ENCODE measurements at places on chromosomes 5 and 9.

DNA sequence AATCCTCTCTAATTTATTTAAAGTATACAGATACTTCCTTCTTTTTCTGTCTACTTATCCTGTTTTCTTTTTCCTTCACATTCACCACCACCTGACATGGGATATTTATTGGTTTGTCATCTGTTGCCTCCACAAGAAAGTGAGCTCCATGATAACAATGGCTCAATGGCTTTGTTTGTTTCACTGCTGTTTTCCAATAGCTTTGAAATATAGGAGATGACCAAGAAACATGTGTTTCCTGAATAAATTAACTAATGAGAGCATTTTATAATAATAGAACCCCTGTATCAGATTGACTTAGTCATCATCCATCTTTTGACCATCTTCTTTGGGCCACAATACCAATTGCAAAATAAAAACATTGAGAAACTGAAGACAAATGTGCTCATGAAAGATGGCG is 180.2 kb upstream of the GAS1 start:
- no peak for DNase-seq

DNA sequence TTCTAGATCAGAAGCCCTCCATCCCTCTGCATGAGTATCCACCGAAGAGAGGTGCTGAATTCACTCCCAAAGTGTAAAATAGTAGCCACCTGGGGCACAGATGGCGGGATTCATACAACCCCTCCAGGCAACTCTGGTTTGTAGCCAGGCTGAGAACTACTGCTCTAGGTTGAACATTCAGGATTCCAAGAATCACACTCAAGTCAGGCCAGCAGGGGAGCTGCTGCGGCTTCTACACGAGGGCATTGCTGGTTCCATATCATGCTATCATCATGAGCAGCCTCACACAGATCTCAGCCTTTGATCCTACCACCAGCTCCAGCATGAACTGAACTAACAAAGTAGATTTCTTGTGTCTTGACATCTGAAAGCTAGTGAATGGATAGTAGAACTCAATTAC is 367.9 kb downstream of the DIRAS2 start:
- DNase-seq: no peak

DNA sequence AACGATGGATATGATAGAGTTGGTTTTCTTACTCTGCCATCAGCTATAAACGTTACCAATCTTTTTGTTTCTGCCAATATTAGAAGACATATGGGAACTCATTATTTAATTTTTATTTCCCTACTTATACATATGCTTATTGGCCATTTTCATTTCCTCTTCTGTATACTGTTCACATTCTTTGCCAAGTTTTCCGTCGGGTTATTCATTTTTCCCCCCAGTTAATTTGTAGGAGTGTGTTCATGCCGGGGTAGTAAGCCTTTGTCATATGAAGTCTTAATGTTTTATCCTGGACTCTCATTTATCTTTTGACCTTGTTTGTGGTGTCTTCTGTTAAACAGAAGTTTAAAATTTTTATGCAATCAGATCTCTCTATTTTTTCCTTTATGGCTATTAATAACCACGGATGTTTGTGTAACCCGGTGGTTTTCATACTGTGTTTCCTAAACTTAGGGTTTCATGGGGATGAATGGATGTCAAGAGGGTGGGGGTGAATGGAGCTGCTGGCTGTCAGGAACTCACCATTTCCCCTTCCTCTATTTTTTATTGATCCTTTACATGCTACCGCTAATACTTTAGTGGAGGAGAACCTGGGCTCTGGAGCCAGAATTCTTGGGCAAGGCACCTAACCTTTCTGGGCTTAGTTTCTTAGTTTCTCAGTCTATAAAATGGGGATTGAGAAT is 42.5 kb upstream of the PPARGC1B start:
- DNase-seq: no peak

GRCh38 chr9:21070171-21070571 is 7.6 kb downstream of the IFNB1 start:
- DNase-seq: no peak

GRCh38 chr5:6411141-6411540 is 32.8 kb upstream of the MED10 start:
- DNase-seq: no peak

DNA sequence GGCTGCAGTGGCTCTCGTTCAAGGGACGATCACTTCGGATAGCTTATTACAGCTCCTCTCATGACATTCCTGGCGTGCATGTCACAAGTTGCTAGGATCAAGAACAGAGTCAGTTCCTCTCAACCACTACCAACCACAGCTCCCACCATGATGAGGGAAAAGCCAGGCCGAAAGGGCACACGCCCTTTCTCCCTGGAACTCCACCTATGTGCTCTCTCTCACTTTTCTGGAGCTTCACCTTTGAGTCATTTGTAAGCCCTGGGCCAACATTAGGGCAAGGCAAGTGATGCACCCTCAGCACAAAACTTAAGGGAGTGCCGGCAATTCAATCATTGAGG is 1.6 kb downstream of the SPACA9 start:
- no peak for DNase-seq

DNA sequence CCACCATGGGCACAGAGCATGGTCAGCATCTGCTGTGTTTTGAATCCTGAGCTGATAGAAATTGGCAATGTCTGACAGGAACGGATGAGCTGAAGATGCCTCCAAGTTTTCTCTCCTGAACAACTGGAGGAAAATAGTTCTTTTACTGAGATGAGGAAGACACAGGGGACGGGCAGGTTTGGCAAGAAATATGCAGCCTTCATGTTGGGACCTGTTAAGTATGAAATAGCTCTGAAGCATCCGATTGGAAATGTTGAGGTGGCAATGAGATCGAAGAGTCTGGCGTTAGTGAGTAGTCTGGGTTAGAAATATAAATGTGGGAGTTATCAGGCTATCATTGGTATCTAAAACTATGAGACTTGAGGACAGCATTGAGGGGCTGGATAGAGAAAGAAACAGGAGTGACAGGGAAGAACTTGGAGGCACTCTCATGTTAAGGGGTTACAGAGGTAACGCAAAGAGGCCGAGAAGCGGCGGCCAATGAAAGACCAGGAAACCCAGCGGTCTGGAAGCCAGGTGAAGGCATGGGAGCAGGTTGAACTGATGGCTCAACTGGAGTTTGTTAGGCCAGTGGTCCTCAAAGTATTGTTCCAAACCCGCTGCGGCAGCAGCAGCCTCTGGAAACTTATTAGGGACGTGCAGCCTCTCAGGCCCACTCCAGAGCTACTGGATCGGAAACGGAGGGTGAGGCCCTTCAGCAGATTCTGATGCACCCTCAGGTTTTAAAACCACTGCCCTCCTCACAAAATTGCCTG is 1.0 kb upstream of the MAMDC2 start:
- DNase-seq: no peak

GRCh38 chr5:136155761-136156160 is 23.1 kb downstream of the SMAD5 start:
- DNase-seq: no peak

DNA sequence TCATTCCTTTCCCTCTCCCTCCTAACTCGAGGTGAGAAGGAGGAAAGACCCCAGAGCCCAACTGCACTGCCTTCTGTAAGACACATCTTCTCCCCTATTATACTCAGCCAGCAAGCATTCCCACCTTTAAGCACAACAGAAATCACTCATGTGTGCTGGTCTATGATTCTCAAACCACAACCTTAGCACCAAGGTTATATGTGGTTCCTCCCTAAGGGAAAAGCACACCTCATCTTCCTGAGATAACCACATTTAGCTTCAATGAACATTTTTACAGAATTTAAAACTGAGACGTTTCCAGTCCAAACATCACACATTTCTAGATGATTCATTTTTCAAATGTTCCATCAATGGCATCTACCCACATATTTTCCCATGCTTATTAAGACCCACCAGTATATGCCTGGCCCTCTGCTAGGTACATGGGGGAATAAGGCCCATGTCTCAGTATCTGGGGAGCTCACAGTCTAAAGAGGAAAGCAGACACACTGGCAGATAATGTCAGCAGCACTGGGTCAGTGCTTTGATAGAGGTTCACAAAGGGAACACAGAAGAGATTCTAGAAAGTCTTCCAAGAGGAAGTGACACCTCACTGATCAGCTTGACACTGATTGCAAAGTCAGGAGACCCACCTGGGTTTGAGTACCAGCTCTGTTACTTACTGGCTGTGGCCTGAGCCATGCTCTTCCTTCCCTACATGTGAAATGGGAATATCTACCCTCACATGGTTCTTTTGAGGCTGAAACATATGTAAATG is 245.4 kb downstream of the DENND1A start:
- DNase-seq: no peak

- DNase-seq: no peak
These were observed 15.8 kb downstream of the RAB14 start for GRCh38 chr9:121185774-121186403.

DNA sequence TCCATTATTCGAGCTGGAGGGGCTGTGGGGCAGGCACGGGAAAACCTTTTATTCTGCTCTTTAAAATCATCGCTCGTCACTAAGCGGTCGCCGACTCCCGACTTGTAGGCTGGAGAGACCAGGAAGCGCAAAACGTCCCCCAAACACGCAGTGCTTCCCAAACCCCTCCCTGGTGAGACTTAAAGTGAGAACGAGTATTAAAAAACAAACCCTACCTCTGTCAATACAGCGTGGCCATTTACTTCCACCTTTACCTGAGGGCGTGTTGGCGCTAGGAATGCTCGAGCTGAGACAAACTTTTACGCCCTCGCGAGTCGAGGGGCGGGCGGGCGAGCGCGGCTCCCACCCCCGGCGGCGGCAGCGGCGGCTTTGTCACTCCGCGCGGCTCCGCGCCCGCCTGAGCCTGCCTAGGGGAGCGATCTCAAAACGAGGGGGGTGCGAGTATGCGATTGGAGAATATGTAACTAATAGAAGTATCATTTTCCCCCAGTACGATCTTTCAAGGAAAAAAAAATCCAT is at the start of gene NR2F1-AS1:
TSS of gene NR2F1-AS1 (minus strand) at position 293 of the 519 bp plus-strand sequence.
- DNase-seq: no peak

GRCh38 chr5:80540691-80541090 is 29.4 kb downstream of the ANKRD34B start:
- no peak for DNase-seq

- DNase-seq: no peak
These were observed 23.3 kb upstream of the KIF12 start for GRCh38 chr9:114122136-114123027.

GRCh38 chr9:38282756-38283155 is 109.7 kb upstream of the ALDH1B1 start:
- DNase-seq: no peak

DNA sequence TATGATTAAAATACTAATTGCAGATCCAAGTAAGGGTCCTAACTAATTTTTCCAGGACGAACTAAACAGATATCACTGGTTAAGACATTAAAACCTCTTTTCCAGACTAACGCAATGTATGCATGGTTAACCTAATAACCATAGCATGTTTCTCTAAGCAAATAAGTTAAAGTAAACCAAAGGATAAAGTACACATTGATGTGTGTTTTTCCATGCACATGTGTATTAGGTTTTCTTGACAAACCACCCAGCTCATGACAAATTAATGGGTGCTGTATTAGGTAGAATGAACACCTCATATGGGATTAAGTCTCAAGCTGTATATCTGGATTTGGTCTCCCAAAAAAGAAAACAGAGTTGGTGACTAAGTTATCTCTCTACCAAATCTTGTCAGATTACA is 45.6 kb downstream of the ANKH start:
- no peak for DNase-seq

DNA sequence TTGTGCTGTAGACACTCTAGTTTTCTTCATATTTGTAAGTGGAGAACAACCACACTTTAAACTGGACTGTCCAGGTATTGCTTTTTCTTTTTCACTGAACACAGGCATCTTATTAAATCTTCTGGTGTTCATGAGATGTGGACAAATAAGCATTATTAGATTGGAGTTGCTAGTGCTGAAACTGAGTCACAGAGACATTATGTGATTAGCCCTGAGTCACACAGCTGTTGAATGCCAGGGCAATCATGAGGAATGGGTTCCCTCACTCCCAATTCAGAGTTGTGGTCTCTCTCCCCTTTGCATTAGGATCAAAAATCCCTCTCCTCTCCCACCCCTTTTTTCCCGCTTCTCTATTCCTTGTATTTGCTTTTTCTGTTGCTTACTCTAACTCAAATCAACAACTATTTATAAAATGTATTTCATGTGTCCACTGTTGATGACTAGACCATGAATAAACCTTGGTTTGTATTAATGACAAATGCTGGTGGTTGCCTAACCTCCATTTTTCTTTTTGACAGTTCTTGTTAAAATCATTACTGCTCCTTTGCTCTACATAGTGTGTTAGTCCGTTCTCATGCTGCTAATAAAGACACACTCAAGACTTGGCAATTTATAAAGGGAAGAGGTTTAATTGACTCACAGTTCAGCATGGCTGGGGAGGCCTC is 738.2 kb downstream of the BRINP1 start:
- DNase-seq: no peak

DNA sequence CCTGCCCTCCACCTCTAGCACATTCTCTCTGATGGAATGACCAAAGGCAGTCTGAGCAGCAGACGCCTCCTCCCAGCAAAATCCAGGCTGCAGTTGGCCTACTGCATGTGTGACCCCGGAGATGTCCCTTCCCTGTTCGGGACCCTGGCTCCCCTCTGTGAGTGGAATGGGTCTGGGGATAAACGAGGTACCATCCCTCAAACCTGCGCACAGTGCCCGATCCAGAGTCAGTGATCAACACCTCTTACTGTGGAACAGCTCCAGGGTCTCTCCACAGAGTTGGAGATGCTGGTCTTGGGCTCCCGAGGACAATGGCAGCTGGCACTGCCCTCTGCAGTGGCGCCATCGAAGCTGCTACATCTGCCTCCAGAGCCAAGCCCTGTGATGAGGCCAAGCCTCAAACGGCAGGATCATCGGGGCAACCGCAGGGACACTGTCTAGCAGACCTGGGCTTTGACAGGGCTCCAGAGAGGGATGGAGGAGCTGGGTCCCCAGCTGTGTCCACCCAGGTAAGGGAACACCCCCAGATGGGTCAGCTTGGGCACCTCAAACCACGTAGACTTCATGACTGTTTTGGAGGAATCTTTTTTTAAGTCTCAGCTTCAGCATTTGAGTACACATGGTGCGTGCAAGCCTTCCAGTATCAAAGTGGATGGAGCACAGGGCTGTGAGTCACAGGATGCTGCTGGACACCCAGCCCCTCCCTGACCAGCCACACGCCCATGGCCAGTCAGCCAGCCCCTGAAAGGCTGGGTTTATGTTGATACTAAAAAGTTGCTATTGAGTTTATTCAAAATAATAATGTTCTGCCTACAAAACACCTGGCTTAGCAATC is 13.0 kb downstream of the MED10 start:
- no peak for DNase-seq

DNA sequence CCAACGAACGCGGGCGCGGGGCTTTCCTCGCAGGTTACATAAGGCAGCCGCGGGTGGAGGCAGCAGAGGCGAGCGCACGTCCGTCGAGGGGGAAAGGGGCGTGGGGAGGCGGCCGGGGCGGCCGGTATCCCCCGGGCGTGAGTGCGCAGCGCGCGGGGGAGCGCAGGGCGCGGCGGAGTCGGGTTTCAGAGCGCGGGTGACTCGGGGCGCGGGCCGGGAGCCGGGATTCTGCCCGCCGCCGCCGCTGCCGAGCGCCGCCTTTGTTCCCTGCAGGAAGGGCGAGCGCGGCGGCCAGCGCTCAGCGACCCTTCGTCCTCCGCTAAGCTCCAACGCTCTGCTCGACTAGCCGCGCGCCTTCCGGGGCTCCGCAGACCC is at the start of gene COL15A1:
TSS of gene COL15A1 (plus strand) at position 226 of the 375 bp plus-strand sequence. CDS start 155 bp downstream, outside the sequence.
- DNase-seq: no peak

GRCh38 chr9:68819065-68819464 is 114.0 kb downstream of the PIP5K1B start:
- no peak for DNase-seq
